ENCODE measurements at places on chromosomes 1 and 21.

DNA sequence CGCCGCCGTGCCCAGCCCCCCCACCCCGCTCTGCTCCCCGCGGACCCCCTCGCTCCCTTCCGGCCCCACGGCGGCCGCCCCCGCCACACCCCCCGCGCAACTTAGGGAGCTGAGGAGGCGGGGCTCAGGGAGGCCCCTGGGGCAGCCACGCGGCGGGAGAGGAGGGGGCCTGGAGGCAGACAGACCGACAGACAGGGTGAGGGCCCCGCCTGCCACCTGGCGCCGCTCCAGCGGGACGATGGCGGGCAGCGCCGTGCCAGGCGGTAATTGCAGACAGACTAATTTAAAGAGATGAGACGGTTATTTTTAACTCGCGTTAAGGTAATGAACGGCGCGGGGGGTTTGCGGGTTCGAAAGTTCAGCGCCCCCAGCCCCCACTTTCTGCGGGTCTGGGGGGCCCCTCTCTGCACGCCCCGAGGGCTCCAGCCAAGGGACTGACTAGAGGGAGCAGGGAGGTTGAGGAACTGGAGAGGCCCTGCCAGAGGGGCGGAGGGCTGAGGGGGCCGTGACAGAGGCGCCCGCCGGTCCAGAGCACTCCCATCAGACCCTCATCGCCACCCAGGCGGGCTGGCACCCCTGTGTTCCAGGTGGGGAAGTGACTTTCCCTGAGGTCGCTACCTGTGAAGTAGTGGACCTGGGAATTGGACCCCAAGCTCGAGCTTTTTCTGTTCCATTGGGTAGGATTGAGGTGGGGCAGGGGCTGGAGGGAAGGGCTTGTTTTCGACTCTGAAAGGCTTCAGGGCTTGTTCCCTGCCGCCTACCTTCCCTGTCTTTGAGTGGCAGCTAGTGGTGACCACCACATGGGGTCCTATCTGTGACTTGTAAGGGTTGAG, 5.4 kb downstream of the FOXO6 start:
- no peak for DNase-seq

GRCh38 chr1:3714814-3715213, 37.4 kb upstream of the CCDC27 start:
- DNase-seq: no peak

- DNase-seq: no peak
These were observed 19.0 kb upstream of the CASQ1 start for GRCh38 chr1:160171354-160171753.

DNA sequence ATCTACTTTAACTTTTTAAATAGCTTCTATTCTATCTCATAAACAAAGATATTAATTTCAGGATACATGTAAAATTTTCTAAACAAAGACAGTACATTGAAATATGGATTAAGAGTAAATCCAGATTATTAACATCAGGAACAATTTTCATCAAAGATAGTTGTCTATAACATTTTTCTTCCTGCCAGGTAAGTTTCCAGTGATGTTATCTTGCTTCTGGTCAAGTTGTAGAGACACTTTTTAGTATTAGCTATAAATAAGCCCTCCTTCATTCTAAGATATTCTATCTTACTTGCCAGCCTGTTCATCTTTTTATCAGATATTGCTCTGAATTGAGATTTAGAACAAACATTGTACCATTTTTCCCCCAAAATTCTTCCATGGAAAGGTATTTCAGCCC, 94.4 kb upstream of the KCTD3 start:
- DNase-seq: no peak

DNA sequence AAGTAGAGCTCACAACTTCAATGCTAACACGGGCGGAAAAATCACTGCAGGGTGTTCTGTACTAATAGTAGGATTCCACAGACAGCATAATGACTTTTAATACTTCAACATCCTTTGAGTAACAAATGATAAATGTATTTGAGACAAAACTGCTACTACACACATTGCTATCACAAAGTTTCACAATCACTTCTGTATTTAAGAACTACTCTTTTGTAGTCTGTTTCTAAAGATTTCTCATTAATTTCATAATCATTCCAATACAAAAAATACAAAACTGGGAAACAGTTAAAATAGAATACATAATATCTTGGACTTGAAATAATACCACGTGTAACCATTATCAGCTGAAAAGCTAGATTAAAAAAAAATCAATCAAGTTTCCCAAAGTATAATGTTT, 2.7 kb downstream of the HMGN1 start:
- DNase-seq: no peak

DNA sequence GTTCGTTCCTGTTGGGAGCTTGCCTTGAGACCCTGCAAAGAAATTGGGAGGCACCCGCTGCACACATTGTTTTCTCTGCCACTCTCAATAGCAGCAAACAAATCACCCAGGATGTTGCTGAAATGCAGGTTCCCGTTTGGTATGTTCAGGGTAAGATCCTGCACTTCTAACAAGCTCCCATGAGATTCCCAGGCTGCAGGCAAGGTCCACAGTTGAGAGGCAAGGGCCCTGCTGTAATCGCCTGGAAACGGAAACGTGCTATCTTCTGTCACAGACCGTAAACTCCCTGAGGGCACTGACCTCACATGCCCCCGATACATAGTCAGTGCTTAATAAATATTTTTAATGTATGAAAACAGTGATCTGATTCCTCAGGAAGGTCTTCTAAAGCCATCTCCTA, 37.8 kb downstream of the XCL1 start:
- DNase-seq: no peak

DNA sequence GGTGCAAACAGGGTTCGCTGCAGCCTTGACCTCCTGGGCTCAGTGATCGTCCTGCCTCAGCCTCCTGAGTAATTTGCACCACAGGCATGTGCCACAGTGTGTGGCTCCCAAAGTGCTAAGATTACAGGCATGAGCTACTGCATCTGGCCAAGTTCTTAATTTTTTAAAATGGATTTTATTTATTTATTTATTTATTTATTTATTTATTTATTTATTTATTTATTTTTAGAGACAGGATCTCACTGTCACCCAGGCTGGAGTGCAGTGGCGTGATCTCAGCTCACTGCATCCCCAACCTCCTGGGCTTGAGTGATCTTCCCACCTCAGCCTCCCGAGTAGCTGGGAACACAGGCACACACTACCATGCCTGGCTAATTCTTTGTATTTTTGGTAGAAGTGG, 54.7 kb downstream of the KIF1B start:
- DNase-seq: no peak

DNA sequence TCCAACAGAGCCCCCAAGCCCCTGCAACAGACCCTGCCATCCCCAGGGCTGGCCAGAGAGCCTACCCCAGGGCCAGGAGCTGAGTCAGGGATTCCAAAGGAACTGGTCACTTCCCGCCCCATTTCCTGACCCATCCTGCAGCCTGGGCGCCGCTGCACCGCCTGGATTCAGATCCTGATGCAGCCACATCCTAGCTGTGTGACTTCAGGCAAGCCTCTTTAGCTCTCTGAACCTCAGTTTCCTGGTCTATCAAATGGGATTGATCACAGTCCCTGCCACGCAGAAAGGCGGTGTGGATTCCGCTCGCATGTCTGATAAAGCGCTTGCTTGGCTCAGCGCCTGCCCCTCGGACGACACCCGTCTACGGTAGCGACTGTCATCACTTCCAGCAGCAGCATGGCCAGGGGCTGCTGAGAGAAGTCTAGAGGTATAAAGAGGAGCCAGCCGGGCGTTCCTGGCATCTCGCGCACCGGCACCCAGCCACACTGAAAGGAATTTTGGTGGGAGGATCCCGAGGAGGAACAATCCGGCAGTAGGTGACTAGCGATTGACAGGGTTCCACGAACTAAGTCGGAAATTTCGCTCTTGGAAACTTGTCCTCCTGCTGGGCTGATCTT, 10.1 kb downstream of the EPHA2 start:
- DNase-seq: no peak

GRCh38 chr1:170660281-170660713, 3.6 kb upstream of the PRRX1 start:
- DNase-seq: no peak

DNA sequence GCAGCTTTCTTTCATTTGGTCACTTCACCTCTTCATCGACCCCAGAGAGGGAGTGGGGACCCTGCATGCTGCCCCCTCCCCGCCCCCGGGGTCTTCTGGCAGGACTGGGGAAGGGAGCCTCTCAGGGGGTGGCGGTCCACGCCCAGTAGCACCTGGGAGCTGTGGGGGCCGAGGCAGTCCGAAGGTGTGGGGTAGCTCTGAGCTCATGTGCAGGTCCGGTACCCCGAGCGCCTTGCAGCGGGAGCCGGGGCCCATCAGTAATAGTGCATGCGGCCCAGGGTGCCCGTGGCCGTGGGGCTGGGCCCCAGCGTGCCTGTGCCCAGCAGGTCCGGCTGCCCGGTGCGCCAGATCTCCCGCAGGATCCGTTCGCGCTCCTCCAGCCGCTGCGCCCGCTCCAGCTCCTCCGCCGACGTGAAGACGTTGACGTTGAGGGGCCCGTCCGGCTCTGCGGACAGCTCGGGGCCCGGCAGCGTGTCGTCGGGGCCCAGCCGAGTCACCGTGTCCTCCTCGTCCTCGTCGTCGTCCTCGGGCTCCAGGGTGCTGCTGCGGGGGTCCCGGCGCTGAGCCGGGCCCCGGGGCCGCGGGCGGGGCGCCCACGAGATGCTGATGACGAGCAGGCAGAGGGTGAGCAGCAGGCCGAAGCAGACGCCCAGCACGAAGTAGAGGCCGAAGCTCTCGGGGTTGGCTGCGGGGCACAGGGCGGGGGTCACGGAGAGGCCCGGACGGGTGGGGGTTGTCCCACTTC, 1.2 kb downstream of the EVA1B start:
- DNase-seq: no peak

DNA sequence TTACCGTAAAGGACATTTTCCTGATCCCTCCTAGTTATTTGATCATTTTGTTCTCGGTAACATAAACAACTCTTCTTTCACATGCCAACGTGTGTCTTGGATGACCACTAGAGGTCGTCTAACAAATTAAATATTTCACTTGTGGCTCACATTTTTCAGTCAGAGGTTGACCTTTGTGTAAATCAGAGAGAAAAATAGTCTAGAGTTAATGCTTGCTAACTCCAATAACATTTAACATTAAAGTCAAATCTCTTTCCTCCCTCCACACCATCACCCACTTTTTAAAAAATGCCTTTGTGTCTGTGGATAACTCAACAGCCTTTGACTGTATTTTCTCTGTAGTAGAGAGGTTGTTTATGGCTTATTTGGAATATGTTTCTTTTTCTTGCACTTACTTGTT, 220.5 kb upstream of the B3GALT2 start:
- peak; percentile 3 for DNase-seq

DNA sequence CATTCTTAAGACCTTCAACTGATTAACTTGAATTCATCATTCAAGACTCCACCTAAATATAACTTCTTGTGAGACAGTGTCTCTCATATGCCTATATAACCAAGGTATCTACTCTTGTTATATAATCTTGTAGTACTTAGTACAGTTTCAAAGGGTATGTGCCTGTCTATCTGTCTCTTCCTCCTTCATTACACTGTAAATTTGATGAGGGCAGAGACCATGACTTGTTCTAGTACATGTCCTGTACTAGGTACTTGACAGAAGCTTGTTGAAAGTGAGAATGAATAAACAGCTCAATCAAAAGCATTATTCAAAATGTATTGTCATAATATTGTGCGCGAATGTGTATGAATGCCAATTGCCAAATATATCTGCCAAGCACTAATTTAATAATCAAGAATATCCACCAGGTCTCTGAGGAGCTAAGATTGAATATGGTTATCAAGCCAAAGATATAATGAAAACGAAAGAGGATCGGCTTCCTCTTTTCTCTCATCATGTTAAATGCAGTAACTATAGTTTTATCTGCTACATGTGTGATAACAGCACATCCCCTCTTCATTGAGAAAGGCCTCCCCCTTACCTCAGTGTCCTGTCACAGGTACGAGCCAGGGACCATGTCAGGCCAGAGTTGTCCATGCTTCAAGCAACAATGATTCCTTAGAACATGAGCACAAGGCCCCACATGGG, 117.3 kb downstream of the UCHL5 start:
- no peak for DNase-seq

- DNase-seq: no peak
These were observed 37.9 kb upstream of the PDC start for GRCh38 chr1:186498695-186499389.

DNA sequence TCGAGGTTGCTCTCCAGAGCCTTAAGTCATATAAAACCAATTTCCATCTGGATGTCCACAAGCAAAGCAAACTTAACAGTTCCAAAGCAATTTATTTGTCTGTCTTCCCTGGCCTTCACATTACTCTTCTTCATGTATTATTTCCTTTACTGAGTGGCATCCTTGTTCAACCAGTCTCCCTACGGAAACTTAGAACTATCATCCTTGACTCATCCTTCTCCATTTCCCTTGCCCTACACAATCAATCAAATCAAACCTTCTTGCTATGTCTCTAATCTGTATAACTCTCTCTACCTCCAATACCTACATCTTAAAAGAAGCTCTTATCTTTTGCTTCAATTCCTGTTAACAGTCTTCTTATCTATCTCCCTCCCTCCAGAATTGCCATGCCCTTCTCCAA, 25.4 kb downstream of the EGLN1 start:
- DNase-seq: no peak

DNA sequence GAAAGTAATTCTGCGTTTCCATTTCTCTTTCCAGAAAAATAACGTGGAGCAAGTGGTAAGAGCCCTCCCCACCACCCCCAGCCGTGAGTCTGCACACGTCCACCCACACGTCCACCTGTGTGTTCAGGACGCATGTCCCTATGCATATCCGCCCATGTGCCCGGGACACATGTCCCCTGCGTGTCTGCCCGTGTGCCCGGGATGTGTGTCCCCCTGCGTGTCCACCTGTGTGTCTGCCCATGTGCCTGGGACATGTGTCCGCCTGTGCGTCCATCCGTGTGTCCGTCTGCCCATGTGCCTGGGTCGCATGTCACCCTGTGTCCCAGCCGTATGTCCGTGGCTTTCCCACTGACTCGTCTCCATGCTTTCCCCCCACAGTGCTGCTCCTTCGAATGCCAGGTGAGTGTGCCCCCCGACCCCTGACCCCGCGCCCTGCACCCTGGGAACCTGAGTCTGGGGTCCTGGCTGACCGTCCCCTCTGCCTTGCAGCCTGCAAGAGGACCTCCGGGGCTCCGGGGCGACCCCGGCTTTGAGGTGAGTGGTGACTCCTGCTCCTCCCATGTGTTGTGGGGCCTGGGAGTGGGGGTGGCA, 5.6 kb downstream of the COL6A1 start:
- no peak for DNase-seq

GRCh38 chr1:82845866-82846265, 1045.1 kb downstream of the ADGRL2 start:
- no peak for DNase-seq

GRCh38 chr1:14896381-14897079, 257.0 kb upstream of the TMEM51 start:
- no peak for DNase-seq

DNA sequence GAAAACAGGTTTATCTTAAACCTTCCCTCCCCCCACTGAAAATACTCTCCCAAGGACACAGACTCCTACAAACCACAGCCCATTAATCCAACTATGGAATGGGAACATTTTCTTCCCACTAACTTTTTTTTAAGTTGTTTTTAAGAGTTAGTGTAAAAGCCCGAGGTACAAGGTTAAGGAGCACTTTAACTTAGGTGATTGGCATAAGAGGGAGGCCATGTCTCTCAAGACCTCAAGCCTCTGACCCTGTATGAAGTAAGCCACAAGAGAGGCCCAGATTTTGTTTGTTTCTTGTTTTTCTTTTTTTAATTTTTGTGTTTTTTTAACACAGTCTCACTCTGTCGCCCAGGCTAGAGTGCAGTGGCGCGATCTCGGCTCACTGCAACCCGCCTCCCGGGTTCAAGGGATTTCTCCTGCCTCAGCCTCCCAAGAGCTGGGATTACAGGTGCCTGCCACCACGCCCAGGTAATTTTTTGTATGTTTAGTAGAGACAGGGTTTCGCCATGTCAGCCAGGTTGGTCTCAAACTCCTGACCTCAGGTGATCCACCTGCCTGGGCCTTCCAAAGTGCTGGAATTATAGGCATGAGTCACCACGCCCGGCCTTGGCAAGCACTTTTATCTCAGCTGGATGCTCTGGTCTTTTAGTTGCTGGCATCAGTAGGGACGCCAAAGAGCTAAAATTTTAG, 14.4 kb downstream of the ARMH1 start:
- no peak for DNase-seq

Data from GM19239 (cell line).